Stimulated activated CD8-positive, alpha-beta memory T cell treated with anti-CD3 and anti-CD28 coated beads, Interleukin-15, amount 100 ng/mL, for 1 hour (primary cell): ENCODE measurements at places on chromosomes 5 and 9.

GRCh38 chr9:126531035-126531571 lies 82.6 kb upstream of the LMX1B start:
- DNase-seq: no peak

GRCh38 chr5:166595274-166595951 lies 1696.0 kb upstream of the WWC1 start:
- DNase-seq: no peak

GRCh38 chr9:93060746-93061259 lies 2.3 kb downstream of the SUSD3 start:
- no peak for DNase-seq

- no peak for DNase-seq
Observed at GRCh38 chr5:108720391-108720790, 27.3 kb upstream of the FER start.

DNA sequence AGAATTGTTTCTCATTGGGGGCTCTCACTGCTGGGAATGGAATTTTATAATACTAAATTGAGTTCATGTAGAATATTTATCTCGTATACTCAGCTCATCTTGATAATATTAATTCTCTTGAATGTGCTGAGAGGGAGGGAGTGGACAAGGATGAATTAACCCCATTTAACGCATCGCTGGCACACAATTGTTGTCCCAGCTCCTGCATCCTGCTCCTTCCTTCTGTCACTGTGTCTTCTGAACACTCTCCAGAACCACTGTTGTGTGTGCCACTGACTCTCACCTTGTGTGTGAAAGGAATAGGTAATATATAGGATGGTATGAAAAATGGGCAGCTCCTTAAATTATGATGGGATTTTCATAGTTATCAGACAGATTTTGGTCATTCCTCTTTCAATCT lies 267.3 kb downstream of the MTRR start:
- no peak for DNase-seq

DNA sequence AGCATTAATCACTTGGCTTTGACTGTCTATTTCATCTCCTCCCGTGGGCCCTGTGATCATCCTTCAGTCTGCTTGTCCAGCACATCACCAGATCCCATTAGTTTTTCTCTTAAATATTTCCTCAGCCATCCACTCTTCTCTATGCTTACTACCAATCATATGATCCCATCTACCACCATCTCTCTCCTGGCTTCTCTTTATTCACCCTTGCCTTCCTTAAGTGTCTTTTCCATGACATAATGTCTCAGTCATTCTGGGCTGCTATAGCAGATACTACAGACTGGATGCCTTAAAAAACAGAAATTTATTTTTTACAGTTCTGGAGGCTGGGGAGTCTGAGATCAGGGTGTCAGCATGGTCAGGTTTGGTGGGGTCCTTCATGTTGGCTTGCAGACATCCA lies 208.4 kb upstream of the PPP1R2B start:
- no peak for DNase-seq

DNA sequence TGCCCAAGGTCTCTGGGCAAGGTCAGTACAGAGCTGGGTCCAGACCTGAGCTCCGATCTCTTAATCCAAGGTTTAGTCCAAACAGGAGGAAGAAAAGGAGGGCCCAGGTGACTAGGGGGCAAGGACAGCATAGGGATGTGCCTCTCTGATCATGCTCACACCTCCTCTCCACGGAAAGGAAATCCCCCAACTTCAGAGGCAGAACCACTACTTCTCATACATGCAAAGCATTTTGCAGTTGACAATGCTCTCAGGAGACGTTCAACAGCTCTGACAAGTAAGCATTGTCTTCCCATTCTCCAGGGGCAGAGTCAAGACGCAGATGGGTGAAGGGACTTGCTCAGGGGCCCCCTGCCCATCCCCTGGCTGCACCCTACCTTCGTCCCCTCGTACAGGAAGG lies 8.7 kb upstream of the CORO2A start:
- no peak for DNase-seq

DNA sequence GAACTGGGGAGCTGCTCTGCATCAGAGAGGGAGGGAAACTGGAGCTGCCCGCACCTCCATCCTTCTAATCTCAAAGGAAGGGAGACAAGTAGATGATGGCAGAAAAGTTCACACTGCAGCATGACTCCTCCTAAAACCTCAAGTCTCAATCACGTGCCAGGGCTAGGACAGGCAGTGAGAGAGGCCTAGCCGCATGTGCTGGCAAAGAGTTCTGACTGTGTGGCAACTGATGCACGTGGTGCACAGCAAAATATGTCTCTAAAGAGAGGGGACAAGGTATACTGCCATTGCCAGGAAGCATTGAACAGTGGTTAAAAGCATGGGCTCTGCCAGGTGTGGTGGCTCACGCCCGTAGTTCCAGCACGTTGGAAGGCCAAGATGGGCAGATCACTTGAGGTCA lies 38.1 kb downstream of the FBXO10 start:
- no peak for DNase-seq

DNA sequence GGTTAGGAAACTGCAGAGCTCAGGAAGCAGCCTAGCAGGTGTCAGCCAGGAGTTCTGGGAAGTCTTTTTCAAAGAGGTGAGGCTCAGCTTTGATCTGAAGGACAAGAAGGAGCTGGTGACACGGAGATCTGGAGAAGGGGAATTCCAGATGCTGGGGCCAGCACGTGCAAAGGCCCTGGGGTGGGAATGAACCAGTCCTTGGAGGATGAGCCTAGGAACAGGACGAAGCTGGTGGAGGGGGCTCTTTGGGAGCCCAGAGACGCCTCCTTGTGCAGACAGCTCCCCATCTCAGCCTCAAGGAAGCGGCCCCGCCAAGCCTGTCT lies 15.2 kb upstream of the RNU6ATAC start:
- DNase-seq: no peak

DNA sequence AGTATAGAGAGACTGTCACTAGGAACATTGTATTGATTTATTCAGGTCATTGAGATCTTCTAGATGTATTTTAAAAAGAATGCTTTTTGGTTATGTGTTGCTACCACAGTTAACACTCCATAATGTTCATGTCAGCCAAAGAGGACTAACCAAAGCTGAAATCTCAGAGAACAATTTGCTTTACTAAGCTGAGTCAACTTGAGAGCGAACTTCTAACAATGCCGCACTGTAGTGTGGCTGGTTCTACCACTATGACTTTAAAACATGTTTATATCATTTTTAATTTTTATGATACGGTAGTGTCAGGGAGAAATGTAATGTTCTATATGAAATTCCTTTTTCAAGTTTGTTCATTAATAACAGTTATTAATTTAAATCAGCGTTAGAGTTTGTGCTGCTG lies 42.1 kb downstream of the GALNT12 start:
- DNase-seq: no peak

DNA sequence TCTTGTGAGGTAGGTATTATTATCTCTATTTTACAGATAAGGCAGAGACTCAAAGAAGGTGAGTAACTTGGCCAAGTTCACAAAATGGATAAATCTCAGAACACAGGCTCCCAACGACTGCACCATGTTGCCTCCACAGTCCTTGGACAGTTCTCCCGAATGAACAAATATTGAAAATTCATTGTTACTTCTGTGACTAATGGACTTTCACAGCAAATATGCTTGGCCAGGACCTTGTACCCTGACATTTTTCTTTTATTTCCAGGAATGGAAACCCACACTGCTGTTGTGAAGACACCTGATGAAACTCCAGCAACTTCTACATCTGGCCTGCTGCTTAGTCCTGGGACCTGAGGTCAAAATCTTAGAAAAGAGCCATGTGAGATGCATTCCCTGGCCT lies 2.5 kb upstream of the CYSTM1 start:
- no peak for DNase-seq

DNA sequence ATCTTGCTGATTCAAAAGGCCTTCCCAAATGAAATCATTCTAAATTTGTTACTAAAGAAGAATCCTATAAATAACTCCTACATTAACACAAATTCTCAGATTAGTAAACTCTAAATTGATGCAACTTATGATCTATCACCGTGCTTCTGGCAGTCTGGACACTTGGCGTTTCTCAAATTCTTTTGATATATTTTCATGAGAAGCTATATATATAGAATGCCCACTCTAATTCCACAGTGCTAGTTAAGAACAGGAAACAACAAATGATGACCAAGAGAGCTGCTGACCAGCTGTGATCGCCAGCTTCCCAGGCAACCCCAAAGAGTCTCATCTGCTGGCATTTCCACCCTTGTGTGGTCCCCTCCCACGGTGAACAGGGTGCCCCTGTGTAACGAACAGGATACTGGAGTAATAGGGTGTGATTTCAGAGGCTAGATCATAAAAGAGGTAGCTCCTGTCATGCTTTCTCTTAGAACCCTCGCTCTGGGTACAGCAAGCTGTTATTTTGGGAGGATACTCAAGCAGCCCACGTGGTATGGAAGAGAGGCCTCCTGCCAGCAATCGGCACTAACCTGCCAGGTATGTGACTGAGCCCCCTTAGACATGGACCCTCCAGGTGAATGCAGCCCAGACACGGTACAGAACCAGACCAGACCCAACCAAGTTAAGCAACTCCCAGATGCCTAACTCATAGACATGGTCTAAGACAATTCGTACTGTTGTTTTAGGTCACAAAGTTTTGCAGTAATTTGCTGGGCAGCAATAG lies 64.7 kb downstream of the CDC14B start:
- no peak for DNase-seq

DNA sequence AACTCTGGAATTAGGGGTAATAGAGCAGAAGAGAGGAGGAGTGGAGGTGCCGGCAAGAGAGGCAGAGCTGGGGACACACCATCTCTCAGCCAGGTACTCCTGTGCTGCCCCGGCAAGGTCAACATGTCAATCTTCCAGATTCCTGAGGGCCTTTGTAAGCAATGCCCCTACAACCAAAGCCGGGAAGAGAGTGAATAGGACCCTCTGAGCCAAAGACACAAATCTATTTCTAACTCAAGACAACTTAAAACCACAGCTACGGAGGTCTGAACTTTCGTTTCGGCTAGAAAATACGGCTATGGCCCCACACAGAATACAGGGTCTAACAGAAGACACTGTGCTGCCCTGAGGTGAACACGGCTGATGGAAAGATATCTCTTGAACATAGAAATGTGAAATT lies 66.6 kb downstream of the SERINC5 start:
- DNase-seq: no peak

GRCh38 chr9:124342776-124343485 lies 72.3 kb downstream of the PSMB7 start:
- no peak for DNase-seq

DNA sequence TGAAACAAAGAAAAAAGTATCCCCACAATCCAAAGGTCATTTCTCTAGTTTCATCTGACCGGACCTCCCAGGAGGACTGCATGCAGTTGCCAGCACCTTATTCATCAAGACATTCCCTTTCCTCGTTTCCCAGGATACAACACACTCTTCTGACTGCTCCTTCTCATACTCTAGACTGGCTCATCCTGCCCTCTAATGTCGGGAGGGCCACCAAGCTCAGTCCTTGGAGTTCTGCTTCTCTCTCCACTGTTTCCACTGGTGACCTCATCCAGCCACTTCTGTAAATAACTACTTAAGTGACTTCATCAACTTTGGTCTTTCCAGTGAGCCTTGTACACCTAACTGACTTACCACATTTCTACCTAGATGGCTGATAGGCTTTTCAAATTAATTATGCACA lies 179.1 kb downstream of the EPB41L4A start:
- no peak for DNase-seq
